Fibroblast of the aortic adventitia (primary cell): ENCODE measurements at places on chromosomes 13 and 19. TPM values are rescaled to one million over a fixed set of nuclear protein-coding genes. Genes with fewer than 3 reads are reported as not detected.

SPC24 gene
- total RNA-seq, result 8.9 and 49.0 TPM in 2 replicates

OR7E24 gene
- total RNA-seq, result not detected in 2 replicates

PRR22 gene
- 0.09 and 1.1 TPM in 2 replicates for total RNA-seq

PSG2 gene
- total RNA-seq, result 0.27 TPM in 1 of 2 replicates, not detected in the other

EHD2 gene
- 70.4 and 110 TPM in 2 replicates for total RNA-seq

PNMA8B gene
- 1.6 and 6.3 TPM in 2 replicates for total RNA-seq

TEX101 gene
- total RNA-seq, result not detected in 2 replicates

ZNF100 gene
- total RNA-seq, result 2.4 and 5.2 TPM in 2 replicates
